ENCODE measurements at places on chromosomes 4 and X.

DNA sequence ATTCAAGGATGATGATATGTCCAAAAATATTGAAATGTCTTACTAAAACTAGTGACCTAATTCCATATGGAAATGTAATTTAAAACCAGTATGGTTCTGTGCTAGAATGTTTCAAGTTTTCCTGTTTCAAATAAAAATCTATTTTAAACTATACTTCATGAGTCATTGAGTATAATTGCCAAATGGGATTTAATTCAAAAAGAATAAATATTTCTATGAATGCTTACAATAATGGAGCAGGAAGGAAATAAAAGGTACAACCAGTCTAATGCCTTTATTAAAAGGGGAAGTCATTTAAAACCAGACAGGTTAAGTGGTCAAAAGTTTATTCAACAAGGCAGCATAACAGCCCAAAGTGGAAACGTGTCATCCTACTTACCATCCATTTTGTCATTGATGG is 2347.1 kb downstream of the PCDH7 start:
- no peak for DNase-seq

GRCh38 chr4:19711871-19712270 is 539.8 kb upstream of the SLIT2 start:
- no peak for DNase-seq

DNA sequence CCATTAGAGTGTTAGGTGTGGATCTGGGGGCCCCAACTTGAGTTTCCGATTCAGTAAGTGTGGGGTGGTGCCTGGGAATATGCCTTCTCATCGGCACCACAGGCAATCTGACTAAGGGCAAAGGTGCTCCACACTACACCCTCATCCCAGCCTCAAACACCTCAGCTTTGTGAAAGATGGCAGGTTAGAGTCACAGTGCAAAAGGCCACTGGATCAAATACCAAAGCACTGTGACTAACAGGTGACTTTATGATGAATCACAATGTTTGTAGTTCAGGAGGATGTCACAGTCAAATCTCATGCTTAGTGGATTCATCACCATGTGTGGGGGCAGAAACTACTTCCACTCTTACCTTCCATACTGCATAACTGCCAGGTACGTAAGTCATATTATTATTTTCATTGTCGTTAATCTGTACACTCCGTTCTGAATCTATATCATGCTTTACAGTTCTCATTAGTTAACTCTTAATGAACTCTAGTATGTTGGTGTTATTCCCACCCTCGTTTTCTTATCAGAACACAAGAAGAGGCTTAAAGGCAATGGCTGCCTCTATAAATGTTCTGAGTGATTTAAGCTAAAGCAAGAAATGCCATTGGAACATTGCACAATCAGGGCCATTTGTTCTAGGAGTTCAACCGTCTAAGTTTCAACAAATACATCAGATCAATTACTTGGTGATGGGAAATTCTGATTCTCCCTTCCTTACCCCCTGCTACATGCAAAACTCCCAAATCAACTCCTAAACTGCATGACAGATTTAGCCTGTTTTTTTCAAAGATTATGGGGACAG is 50.2 kb downstream of the PRKG2 start:
- DNase-seq, result no peak

GRCh38 chr4:4758681-4759080 is 100.8 kb upstream of the MSX1 start:
- DNase-seq, result no peak

- DNase-seq, result no peak
These were observed 1528.3 kb upstream of the AGA start for GRCh38 chr4:178970433-178971140.

- DNase-seq, result no peak
These were observed 205.0 kb upstream of the PDE5A start for GRCh38 chr4:119833611-119834010.

GRCh38 chrX:40096395-40097091 is 1.2 kb downstream of the BCOR start:
- DNase-seq, result peak; percentile 38

DNA sequence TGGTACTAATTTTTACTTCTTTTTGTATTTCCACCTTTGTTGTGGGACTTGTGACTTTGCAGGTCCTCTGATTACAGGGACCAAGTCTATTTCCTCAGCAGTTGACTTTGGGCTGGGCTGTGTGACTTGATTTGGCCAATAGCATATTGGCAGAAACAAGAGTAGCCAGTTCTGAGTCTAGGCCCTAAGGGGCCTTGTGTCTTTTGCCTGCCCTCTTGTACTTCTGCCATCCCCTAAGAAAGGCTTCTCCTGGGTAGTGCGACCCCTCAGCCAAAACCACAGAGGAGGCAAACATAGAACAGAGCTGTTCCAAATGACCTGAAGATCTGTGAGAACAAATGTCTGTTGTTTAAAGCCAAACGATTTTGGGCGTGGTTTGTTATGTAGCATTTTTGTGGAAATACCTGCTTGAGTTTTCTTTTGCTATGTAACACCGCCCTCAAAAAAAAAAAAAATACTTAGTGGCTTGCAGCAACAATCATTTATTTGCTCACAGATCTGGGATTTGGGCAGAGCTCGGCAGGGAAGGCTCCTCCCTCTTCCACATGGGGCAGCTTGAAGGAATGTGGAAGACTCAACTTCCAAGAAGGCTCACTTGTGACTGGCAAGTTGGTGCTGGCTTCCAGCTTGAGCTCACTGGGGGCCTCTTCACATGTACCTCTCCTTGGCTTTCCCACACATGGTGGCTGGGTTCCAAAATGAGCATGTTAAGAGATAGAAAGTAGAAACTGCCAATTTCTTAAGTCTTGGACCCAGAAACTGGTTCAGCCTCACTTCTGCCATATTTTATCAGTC is 423.0 kb upstream of the CNKSR2 start:
- DNase-seq, result no peak

DNA sequence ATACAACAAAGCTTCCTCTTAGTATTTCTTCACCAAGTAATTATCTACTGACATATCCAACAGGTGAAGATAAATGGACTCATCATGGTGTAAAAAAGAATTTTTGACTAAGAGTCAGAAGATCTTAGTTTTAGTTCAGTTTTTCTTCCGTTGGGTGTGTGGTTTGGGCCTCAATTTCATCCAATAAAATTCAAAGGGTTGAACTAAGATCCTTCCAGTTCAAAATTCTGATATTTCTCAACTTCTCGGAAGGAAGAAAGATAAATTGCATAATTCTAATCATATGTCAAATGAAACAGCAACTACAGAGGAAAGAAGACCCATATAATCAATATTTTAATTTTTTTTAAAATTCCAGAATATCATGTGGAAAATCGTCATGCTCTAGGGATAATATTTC is 192.7 kb downstream of the SPRY1 start:
- DNase-seq, result no peak

Data from activated naive CD8-positive, alpha-beta T cell treated with anti-CD3 and anti-CD28 coated beads, Interleukin-2, amount 50 U/mL, for 16 hours (primary cell).